GF-D8 (cell line): ENCODE measurements at places on chromosomes 7 and 10.

- DNase-seq: no peak
These were observed 75.5 kb downstream of the PAPSS2 start for GRCh38 chr10:87734987-87735827.

- no peak for DNase-seq
These were observed 1013.9 kb downstream of the NRG3 start for GRCh38 chr10:82888809-82889455.

- no peak for DNase-seq
These were observed 13.5 kb downstream of the IKZF1 start for GRCh38 chr7:50317697-50318669.

DNA sequence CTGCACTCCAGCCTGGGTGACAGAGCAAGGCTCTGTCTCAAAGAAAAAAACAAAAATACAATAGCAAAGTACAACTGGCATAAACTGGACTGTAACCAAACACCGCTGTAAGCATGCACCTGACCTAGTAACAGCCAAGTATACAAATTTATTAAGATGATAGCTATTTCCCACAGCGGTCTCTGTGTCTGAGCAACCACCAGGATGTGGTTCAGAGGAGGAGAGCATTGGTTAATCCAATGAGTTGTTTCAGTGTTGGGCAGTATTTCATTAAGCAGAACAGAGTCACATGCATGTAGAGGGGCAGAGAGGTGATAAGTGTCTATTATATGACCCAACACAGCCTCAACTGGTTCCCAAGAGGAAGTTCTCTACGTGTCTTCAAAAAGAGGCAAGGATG lies 4.0 kb downstream of the SLC16A12 start:
- DNase-seq: no peak

DNA sequence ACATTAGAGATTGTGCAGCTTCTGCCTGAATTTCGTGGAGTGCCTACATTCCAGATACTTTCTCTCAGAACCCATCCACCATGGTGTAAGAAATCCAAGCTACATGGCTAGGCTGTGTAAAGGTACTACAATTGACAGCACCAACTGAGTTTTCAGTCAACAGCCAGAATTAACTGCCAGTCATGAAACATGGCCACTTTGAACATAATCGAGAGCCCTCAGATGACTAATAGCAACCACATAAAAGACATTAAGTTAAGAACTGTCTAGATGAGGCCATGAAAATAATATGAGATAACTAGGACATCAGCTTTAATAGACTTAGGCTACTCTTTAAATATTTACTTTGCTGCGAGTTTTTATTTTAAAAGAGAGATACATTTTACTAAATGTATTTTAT lies 1106.8 kb upstream of the LRRTM3 start:
- no peak for DNase-seq

DNA sequence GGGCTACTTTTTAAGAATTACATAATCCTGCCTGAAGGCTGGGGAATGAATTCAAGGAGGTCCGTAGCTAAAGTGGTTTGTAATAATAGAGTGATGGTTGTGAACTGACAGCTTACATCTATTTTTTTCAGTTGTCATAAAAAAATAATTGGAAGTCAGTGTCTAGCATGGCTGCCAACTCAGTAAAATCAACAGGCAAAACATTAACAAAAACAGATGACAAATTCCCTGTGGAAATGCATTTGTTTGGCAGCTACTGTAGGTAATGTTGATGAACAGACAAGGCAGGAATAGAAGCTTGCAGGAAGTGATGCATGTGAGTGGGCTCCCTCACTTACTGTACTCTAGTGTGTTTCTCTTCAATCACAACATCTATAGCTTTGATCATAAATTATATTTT lies 766.0 kb upstream of the POT1 start:
- no peak for DNase-seq

GRCh38 chr7:142787034-142787768 lies 16.4 kb downstream of the PRSS2 start:
- no peak for DNase-seq

DNA sequence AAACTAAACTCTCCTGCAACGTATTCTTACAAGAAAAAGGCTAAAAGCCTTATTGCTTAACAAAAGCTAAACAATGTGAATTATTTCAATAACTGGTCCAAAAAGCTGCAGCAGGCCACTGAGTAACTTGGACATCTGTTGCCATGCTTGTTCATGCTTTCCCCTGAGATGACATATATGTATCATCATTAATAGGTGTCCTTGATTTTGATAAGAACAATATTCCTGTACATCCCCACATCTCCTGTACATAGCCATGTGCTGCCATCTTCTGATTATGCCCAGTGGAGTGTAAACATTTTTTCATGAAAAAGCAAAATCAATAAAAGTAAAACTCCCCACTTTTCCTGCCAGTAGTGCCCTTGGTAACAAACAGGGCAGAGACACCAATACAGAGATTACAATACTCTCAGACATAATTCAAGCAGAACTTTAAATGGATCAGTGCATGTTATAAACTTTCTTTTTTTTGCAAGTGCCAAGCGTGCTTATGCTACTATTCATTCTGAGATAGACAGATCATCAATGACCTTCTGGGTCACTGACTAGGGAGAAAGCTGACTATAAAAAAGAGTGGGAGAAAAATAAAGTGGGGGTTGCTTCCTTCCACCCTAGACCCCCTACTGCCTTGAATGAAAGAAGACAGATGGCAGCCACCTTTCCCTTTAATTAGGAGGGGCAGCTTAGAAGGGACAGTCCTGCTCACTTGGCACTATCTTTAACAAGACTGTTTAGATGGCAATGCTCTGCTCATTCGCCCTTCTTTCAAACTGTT lies 205.5 kb upstream of the KLF14 start:
- DNase-seq: no peak

DNA sequence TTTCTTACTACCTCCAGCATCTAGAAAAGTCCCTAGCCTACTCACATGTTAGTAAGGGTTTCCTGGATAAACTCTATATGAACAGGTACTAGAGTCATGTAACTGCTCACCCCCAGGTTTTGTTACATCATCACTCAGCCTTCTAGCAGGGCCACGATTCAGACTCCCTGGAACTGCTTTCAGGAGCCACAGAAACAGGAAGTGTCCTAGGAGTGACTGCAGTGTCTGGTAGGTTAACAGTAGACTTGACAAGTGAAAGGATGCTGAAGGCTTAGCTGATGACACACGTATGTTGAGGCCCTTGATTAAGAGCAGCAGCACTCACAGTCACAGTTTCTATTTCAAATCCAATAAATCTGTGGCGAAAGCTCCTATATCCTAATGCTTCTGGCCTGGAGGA lies 101.2 kb downstream of the DNMBP start:
- no peak for DNase-seq

- no peak for DNase-seq
These were observed 149.2 kb upstream of the GHITM start for GRCh38 chr10:83990126-83990525.

- DNase-seq: no peak
These were observed 82.7 kb upstream of the KLF6 start for GRCh38 chr10:3867454-3868270.

DNA sequence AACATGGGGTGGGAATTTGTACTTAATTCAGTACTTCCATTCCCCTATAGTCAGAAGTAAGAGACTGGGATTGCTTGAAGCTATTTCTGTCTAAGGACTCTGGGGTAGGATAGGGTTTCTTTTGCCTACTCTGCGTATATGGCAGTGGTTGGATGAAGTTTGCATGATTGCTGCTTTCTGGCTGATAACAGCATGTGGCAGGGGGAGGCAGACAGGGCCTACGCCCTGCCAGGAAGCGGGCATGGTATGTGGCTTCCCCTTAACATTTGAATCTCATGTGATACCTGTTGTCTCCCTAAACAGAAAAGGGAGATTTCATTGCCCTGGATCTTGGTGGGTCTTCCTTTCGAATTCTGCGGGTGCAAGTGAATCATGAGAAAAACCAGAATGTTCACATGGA lies 57.1 kb downstream of the TACR2 start:
- no peak for DNase-seq

- no peak for DNase-seq
These were observed 43.2 kb downstream of the SVOPL start for GRCh38 chr7:138657854-138658386.

- DNase-seq: peak; percentile 78
These were observed 65.9 kb upstream of the CC2D2B start for GRCh38 chr10:95841661-95842498.
